ENCODE measurements at places on chromosomes 2 and 18.
A peak's percentile ranks its signal among the peaks of the same experiment; 100 is the strongest.

GRCh38 chr2:105287692-105288091 is 41.8 kb downstream of the TGFBRAP1 start:
- DNase-seq, result no peak

- no peak for DNase-seq
Measured at GRCh38 chr2:120231974-120232635, 8.9 kb upstream of the TMEM185B start.

DNA sequence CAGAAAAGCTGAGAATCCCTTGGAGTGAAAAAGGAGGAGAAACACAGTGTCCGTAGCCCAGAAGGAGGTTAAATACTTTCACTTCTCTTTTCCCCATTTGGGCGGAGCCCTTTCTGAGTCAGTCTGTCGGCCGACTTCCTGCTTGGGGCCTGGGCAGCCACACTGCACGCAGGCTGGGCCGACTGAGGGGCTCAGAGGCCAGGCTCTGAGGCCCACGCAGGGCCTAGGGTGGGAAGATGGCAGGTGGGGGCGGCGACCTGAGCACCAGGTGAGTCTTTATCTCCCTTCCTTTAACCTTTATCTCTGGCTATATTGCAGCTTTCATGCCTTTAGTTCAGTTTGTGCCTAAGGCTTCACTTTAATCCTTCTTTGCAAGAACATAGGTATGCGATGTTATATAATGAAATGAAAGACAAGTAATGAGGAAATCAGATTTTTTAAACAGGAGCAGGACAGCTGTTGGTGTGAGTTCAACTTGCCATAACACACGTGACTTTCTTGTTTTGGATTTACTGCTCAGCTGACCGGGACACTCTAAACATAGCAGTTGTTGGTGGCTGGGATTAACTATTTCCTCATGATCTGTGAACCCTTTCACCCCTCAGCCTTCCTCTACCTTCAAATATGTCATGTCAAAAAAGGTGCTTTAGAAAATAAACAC is at the start of gene SP100:
Gene SP100 (plus strand): TSS at position 141 of the 661 bp plus-strand sequence. CDS start 96 bp downstream, at position 237.
- DNase-seq, result no peak

GRCh38 chr2:188631037-188631809 is 339.5 kb downstream of the GULP1 start:
- no peak for DNase-seq

- no peak for DNase-seq
Measured at GRCh38 chr2:128440666-128441340, 122.1 kb upstream of the HS6ST1 start.

GRCh38 chr2:207676827-207677354 is 34.5 kb upstream of the CCNYL1 start:
- no peak for DNase-seq

GRCh38 chr2:66981074-66981473 is 416.1 kb upstream of the ETAA1 start:
- no peak for DNase-seq

- no peak for DNase-seq
Measured at GRCh38 chr2:171595896-171596295, 73.6 kb downstream of the CYBRD1 start.

GRCh38 chr2:187569042-187569441 is 14.8 kb upstream of the TFPI start:
- no peak for DNase-seq

DNA sequence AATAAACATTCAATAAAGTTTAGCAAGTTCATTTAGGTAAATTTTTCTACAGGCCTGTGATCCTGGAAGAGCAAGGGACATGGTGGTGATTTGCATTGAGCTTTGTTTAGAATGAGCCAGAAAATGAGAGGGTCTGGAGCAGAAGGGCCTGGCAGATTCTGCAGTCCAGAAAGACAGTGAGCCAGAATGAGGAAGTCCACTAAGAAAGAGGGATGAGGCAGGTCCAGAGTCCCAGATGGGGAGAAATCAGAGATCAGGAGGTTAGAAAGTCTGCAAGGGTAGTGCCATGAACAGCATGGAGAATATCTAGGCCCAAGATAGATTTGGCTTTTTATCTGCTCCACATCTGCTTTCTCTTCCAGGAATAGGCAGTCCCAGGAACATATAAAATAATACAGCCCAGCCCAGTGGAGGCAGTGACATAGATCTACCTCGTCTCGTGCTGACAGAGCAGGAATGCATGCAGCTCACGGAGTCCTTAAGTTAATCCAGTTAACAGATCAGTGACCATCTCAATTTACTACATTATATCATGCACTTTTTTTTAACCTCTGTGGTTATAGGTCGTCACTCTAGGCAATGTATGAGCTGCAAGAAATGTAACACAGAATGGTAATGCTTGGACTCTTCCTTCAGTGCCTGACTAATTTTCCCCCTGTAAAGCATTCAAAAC is 429.0 kb downstream of the SUCLG1 start:
- no peak for DNase-seq

- no peak for DNase-seq
Measured at GRCh38 chr2:181275643-181276070, 181.5 kb upstream of the ITGA4 start.

DNA sequence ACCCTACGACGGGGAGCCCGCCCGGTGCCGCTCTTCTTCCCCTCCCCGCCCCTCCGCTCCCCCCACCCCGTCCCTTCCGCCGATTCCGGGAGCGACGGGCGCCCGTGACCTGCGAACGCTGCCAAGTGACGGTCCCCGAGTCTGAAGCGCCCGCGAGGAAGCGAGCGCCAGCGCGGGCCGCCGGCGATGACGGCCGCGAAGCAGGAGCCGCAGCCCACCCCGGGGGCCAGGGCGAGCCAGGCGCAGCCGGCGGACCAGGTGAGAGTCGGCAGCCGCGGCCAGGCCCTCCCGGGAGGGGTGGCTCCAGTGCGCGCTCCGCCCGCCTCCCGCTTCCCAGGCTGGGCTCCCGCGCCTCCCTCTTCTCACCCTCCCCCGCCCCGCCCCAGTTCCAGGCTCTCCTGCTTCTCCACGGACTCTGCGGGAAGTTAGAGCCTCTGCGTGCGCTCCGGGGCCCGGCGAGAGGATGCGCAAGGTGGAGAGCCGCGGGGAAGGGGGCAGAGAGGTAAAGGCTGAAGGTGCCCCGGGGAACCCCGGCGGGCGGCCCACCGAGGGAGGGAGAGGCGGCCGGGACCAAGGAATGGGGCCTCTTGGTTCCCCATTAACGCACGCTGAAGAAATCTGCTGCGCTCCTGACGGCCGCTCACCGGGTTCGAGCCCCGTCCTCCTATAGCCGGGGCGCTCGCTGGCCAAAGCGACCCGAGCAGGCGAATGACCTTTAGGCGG is 719.5 kb downstream of the DPP10 start:
- peak; percentile 87 for DNase-seq

DNA sequence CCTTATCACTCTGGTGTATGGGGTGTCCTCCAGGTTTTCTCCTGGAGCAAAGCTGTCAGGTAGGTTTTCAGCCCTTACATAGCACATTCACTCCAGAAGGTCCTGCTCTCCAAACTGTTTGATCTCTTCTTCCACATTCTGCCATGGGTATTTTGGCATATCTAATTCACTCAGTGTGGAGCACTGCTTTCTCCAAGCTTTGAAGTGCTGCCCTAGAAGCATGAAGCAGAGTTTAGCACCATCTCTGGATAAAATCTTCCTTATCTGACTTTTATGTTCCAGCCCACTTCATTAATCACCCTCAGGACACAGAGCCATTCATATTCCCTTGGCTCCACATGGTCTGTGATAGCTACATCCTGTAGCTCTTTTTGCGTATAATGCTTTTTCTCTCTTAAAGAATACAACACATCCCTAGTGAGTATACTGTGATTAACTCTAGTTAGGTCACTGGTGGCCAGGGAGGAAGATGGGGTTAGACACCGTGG is 56.7 kb upstream of the ARHGAP28 start:
- no peak for DNase-seq

GRCh38 chr2:62208758-62209114 is 12.8 kb downstream of the B3GNT2 start:
- DNase-seq, result no peak

GRCh38 chr2:200658278-200658864 is 72.6 kb downstream of the AOX1 start:
- no peak for DNase-seq

DNA sequence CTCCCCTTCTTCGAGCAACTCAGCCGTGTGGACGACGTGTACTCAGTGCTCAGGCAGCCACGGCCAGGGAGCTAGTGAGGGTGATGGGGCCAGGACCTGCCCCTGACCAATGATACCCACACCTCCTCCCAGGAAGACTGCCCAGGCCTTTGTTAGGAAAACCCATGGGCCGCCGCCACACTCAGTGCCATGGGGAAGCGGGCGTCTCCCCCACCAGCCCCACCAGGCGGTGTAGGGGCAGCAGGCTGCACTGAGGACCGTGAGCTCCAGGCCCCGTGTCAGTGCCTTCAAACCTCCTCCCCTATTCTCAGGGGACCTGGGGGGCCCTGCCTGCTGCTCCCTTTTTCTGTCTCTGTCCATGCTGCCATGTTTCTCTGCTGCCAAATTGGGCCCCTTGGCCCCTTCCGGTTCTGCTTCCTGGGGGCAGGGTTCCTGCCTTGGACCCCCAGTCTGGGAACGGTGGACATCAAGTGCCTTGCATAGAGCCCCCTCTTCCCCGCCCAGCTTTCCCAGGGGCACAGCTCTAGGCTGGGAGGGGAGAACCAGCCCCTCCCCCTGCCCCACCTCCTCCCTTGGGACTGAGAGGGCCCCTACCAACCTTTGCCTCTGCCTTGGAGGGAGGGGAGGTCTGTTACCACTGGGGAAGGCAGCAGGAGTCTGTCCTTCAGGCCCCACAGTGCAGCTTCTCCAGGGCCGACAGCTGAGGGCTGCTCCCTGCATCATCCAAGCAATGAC is 4.8 kb downstream of the CTDSP1 start:
- DNase-seq, result no peak

DNA sequence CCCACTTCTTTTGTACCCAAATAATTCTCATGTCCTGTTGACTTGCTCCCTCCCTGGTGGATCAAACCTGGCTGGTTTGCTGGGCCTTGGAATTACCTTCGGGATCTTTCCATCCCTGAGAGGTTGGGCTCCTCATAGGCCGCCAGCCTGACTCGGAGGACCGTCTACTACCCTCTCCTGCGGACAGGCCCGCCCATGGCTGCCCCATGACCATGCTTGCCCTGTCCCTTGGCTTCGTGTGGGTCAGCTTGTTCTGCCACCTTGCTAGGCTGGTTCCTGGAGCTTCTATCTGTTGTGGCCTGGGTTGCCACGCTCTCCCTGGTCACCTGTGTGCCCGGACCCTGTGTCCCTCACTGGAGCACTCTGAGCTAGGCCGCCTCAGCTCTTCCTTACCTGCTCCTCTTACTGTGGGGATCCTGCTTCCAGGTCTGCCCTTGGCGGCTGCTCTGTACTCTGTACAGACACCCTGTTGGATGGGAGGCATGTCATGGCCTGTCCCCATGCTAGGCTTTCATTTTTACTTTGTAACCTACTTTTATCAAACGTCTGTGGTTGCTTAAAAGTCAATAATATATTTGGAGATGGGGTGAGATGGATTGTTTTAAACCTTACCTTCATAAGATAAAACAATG is 29.7 kb upstream of the FHL2 start:
- DNase-seq, result no peak

DNA sequence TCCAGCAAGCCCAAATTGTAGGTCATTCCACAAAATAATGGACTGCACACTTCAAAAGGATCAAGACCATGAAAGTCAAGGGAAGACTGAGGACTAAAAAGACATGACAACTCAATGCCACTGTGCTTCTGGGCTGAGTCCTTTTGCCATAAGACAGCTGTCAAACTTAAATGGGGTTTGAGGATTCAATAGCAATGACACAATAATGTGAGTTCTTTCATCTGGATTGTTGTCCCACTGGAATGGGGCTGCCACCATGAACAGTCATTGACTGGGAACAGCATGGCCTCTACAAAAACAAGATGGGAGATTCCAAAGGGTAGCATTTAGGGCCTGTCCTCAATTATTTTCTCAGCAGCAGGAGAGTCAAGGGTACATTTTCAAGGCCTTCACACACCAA is 118.5 kb downstream of the EN1 start:
- DNase-seq, result no peak

DNA sequence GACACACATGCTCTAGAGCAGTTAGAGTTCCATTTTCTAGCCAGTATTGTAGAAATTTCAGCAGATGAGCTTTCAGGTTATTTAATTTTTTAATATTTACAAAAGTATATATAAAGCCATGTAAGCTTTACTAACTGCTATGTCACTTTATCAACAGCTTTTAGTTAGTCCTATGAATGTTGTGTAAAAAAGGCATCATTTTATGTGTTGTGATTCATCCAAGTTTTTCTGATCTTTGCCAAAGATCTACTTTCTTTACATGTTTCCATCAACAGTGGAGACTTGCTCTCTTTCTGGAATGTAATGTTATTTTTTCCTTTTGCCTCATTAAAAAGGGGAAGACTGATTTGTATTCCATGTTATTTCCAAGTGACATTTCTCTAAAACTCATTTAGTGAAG is 125.2 kb upstream of the TFPI start:
- no peak for DNase-seq

DNA sequence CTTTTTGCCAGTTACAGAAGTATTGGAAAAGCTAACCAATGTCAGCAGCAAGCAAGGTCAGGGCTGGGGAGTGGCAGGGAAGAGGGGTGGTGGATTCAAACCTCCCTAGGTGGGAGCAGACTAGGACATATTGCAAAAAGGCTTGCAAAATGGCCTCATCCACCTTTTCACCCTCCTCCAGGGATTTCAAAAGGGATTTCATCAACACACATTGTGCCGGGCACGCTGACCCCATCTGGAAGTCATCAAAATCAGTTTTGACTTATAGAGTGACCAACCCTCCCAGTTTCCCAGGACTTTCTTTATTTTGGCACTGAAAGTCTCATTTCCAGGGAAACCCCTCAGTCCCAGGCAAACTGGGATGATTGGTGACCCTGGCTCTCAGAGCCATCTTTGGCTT is 94.7 kb downstream of the BIN1 start:
- DNase-seq, result no peak

- peak; percentile 96 for DNase-seq
Measured at GRCh38 chr18:59308248-59308937, 10.1 kb downstream of the CPLX4 start.

DNA sequence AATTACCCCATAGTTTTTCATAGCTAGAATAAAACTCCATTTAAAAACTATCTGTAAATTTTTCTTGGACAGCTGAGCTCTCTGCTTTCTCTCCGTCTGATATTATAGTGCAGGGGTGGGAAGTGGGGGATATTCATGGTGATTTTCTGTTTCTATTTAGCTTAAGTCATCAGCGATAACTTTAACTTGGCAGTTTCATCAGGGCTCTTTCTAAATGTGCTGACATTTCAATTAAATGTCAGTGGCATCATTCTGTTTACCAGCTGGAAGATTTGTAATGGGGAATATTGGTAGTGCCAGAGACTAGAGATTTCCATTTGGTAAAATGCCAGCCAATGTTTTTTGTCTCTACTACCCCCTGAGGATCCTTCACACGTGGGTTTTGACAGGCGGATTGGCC is 53.5 kb upstream of the CAPN13 start:
- DNase-seq, result no peak

Data from retina (tissue), 1 donor.